ENCODE measurements at places on chromosomes 11 and 22.

DNA sequence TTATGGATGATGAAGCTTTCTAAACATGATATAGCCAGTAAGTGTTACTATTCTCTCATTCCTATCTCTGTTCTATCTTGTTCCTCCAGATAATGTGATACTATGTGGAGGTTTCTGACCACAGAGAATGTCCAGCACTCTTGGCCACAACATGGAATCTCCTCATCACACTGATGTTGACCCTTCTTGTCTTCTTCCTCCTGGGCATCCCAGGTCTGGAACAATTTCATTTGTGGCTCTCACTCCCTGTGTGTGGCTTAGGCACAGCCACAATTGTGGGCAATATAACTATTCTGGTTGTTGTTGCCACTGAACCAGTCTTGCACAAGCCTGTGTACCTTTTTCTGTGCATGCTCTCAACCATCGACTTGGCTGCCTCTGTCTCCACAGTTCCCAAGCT lies 9.9 kb upstream of the OR56B1 start:
- no peak for DNase-seq

- no peak for DNase-seq
These were observed 3.6 kb downstream of the C11orf68 start for GRCh38 chr11:65915101-65915820.

DNA sequence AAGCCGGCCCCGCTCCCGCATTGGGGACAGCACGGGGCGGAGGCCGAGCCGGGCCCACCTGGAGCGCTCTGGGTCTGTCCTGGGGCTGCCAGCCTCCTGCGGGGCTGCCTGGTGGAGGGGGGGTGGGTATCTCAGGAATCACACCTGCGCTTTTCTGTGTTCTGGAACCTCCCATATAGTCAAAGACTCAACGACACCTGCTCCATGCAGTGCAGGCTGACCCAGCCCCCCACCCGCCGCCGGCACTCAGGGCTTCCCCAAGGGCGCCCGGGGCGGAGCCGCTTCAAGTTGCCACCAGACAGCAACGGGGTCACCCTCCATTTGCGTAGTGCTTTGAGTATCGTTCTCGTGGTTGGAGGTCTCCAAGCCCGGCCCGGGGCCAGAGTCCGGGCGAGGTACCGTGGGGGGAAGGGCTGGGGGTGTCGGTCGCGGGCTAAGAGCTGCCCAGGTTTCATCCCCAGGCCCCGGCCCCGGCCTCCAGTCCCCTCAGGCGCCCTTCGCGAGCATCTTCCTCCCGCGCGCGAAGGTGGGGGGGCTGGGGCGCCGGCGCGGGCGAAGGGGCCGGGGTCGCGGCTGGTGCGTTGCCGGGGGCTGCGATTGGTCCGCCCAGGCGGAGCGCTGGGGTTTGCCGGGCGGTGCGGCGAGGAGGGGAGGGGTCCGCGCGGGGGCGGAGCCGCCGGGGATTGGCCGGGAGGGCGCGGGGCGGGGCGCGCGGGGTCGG lies 6.6 kb downstream of the TSPAN4 start:
- DNase-seq, result no peak

DNA sequence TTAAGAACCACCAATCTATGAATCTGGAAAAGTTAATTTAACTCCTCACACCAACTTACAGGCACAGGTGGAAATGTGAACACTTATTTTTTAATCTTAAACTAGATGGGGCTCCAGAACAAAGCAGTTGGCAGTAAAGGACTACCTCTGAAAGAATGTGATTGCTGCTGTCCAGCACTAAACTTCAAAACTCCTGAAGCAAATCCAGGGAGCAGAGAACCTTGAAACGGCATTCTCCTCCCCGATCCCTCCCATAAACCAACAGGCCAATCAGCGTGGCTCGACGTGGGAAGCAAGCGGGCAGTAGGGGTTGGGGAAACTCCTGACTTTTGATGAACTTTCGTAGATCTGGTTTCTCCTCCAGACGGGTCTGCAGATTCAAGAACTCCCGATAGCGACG lies 5.0 kb downstream of the SNX19 start:
- no peak for DNase-seq

GRCh38 chr11:2234963-2235362 lies 35.4 kb downstream of the ASCL2 start:
- DNase-seq, result no peak

DNA sequence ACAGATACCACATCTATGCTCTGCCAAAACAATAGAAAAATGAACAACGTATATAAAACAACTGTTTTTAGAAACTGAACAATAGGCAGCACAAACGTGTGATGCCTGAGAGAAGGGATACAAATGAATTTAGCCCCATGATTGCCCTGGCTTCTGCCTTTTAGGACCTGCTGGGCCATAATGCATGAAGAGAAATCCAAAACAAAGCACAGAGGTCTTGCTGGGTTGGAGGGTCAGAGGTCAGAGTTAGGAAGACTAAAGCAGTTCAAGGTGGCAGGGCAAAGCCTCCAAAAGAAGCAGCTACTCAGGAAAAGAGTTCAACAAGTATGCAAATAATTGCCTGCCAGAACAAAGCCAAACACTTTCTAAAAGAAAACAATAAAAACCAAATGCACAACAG lies 138.5 kb downstream of the TTC28 start:
- no peak for DNase-seq
